ENCODE measurements at places on chromosomes 11 and 22. TPM values are rescaled to one million over a fixed set of nuclear protein-coding genes. Genes with fewer than 3 reads are reported as not detected.

Gene ZNF70
- 7.0 TPM for total RNA-seq

Gene SGSM1
- not detected for total RNA-seq

Gene FXYD6
- not detected for total RNA-seq

GRCh38 chr22:46684706-46685105 is 53.3 kb downstream of the CERK start:
- H3K27me3 ChIP-seq: peaks cover 5% of the 10 kb centered on the region
- no peak for DNase-seq
- no peak overlapping the region for H3K27ac ChIP-seq

DNA sequence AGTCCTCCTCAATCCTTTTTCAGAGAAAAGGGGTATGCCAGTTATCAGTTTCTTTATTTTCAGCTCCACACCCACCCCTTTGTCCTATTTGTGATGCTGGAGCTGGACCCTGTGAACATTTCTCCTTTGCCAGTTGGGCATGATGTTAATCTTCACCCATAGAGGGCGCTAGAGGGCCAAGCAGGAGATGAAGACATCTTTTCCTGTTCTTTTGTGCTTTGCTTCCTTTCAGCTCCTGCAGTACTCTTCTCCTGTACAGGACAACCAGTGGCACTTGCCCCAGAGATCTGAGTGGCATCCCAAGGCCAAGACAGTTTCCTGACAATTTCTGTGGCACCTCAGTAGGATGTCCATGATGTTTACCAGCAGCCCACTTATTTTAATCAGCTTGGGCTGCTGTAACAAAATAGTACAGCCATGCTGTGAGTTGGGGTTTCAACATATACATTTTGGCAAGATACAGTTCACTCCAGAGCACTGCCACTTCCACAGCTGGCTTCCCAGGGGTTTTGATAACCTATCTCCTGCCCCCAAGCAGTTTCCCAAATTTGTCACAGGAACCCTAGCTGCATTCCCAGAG is 4.6 kb downstream of the SAA2 start:
- no peak overlapping the region for H3K27ac ChIP-seq
- peak; percentile 67 for DNase-seq
- no peak overlapping the region for H3K4me3 ChIP-seq
- H3K4me1 ChIP-seq: peaks cover 25% of the 10 kb centered on the region

DNA sequence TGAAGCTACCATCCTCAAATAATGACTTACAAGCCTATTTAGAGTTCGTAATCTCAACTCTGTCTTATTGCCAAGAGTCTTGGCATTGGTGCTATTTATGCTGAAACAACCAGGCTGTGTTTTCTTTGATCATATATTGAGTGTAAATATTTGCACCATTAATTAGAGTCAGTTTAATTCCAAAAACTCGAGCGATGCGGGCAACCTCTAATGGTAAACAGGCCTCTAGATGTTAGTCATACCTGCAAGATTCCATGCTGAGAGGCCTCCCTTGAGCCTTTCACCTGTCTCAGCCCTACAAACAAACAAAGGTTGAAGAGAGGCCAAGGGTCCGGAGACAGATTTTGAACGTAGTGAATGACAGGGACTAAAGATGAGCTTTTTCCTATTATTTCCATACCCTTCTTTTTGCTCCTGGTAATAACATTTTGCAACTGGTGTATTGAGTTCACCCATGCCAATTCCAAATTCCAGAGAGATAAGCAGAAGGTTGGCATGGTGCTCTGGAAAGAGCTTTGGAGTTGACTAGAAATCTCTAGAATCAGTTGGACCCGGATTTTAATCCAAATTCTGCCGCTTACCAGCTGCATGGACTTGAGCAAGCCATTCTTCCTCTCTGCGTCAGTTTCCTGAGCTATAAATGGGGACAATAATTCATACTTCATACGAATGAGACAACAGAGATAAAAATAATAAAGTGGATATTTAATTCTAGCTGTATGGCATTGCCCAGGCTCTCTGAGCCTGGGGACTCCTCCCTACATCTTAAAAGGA is 99.1 kb upstream of the ANO1 start:
- no peaks in the 10 kb centered on the region for H3K36me3 ChIP-seq

DNA sequence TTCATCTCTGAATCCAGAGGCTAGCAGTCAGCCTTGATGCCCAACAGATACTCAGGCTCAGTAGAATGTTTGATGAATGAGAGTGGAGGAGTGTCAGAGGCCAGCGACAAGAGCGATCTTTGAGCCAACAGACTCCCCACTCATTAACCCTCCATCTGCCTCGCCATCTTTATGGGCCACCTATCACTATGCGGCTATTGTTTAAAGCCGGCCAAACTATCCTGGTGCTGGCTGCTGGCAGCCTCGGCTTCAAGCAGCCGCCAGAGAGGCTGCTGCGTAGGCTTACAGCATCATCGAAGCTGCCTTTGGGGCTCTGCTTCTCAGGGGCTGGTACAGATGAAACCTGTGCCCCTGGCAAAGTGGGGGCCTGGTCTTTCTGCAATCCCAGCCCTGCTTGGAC is 525.6 kb downstream of the INSC start:
- peaks cover 10% of the 10 kb centered on the region for H3K27me3 ChIP-seq
- no peaks in the 10 kb centered on the region for H3K4me1 ChIP-seq
- H3K36me3 ChIP-seq: no peaks in the 10 kb centered on the region
- no peak overlapping the region for H3K27ac ChIP-seq

DNA sequence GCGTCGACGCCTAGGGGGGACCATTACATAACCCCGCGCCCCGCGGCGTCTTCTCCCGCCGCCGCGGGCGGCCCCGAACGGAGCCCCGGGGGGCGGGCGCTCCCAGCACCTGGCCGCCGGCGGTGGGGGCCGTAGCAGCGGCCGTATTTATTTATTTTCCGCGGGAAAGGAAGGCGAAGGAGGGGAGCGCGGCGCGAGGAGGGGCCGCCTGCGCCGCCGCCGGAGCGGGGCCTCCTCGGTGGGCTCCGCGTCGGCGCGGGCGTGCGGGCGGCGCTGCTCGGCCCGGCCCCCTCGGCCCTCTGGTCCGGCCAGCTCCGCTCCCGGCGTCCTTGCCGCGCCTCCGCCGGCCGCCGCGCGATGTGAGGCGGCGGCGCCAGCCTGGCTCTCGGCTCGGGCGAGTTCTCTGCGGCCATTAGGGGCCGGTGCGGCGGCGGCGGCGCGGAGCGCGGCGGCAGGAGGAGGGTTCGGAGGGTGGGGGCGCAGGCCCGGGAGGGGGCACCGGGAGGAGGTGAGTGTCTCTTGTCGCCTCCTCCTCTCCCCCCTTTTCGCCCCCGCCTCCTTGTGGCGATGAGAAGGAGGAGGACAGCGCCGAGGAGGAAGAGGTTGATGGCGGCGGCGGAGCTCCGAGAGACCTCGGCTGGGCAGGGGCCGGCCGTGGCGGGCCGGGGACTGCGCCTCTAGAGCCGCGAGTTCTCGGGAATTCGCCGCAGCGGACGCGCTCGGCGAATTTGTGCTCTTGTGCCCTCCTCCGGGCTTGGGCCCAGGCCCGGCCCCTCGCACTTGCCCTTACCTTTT is at the start of gene EP300:
TSS of gene EP300 (plus strand) at position 570 of the 795 bp plus-strand sequence. CDS start 413 bp downstream, outside the sequence.
- peaks cover 20% of the 10 kb centered on the region for H3K36me3 ChIP-seq
- no peaks in the 10 kb centered on the region for H3K27me3 ChIP-seq
- peaks cover 40% of the 10 kb centered on the region for H3K4me1 ChIP-seq
- peak within 1 kb of the TSS; percentile 98 for H3K27ac ChIP-seq
- peak within 1 kb of the TSS; percentile 95 for H3K4me3 ChIP-seq
- DNase-seq: peak; percentile 61

DNA sequence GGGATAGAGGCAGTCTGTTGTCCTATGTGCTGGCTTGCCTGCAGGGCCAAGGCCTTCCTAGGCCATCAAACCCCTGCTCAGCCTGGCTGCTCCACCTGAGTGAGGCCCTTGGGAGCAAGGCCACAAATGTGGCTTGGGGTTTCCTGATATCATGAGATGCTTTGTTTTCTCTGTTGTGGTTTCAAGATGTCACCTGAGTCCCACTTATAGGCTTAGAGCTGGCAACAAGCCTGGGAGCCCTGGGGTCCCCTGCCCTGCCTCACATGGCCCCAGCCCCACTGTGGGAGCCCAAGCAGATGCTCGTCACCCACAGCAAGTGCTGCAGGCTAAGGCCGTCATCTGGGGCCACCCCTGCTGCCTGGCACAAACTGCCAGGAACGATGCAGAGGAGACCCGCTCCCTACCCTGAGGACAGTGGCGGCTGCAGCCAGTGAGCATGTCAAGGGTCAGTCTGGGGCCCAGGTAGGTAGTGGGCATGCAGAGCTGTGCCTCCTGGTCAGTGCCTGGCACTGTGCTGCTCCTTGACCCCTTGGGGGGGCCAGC is 75.4 kb upstream of the KCNQ1OT1 start:
- no peak overlapping the region for H3K4me3 ChIP-seq
- H3K27me3 ChIP-seq: peaks cover 28% of the 10 kb centered on the region
- no peak for DNase-seq

Measured in HFFc6 (cell line).